Neural crest cell (in vitro differentiated cells): ENCODE measurements at places on chromosomes 7 and 10. TPM values are rescaled to one million over a fixed set of nuclear protein-coding genes. Genes with fewer than 3 reads are reported as not detected.

SYT15B gene
- 0.12 and 0.16 TPM in 2 replicates for total RNA-seq

CCDC146 gene
- total RNA-seq, result 3.2 and 6.4 TPM in 2 replicates

FAM131B gene
- total RNA-seq, result 15.0 and 15.5 TPM in 2 replicates

DYNC1I1 gene
- total RNA-seq, result 0.71 and 0.79 TPM in 2 replicates

EPO gene
- 0.23 and 0.30 TPM in 2 replicates for total RNA-seq

NUDT13 gene
- total RNA-seq, result 3.4 and 4.6 TPM in 2 replicates

SEMA3E gene
- 0.09 and 0.41 TPM in 2 replicates for total RNA-seq

MMRN2 gene
- total RNA-seq, result 0.27 and 0.40 TPM in 2 replicates

COL26A1 gene
- 38.3 and 39.2 TPM in 2 replicates for total RNA-seq

RAPGEF5 gene
- 5.4 and 6.0 TPM in 2 replicates for total RNA-seq

ANKRD30A gene
- total RNA-seq, result not detected in 2 replicates

LIPN gene
- not detected in 2 replicates for total RNA-seq

GRCh38 chr10:73969224-73969841 lies 28.6 kb upstream of the VCL start:
- peak overlapping the region; percentile 35 for H3K27ac ChIP-seq
- no peaks in the 10 kb centered on the region for H3K36me3 ChIP-seq
- no peaks in the 10 kb centered on the region for H3K27me3 ChIP-seq

DNA sequence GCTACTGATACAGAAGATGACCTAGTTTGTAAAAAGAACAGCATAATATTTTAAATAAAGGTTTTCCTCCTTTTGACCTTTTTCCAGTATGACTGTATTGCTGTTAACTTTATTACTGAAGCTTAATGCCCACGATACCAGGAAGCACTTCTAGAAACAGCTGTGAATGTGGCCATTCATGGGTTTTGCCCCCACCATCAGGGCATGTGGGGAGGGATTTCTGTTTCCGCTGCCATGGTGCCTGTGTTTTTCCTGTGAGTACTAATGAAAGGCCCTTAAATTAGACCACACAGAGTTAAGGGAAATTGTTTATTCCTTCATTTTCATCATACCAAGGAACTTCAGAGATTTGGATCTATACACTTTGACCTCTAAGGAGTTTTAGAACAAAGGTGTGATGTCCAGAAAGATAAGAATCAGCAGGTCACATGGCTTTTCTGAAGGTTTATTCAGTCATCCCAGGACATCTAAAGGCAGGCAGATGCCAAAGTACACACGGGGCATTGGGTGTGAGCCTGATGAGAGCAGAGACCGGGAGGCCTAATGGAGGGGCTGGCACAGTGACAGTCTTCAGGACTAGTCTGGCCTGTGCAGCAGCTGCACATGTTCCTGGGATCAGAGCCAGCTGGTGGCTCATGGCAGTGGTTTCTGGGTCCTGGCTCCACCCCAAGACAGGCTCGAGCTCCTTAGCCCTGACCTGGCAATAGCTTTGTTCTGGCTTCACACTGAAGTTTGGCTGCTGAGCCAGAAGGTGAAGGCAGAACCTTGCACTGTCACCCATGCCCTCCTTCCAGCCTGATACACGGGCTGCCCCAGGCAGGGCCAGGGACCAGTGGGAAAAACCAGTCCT lies 190.9 kb downstream of the REEP3 start:
- no peak overlapping the region for H3K4me3 ChIP-seq
- H3K27me3 ChIP-seq, result no peaks in the 10 kb centered on the region
- no peak for DNase-seq
- peaks cover 59% of the 10 kb centered on the region for H3K4me1 ChIP-seq
- H3K27ac ChIP-seq, result peak overlapping the region; percentile 98

GRCh38 chr10:7942316-7942715 lies 112.2 kb upstream of the GATA3 start:
- no peaks in the 10 kb centered on the region for H3K27me3 ChIP-seq
- no peak for DNase-seq
- H3K36me3 ChIP-seq, result peaks cover 7% of the 10 kb centered on the region
- peaks cover 15% of the 10 kb centered on the region for H3K4me1 ChIP-seq
- H3K27ac ChIP-seq, result no peak overlapping the region
- H3K4me3 ChIP-seq, result no peak overlapping the region

GRCh38 chr7:148290538-148290937 lies 300.0 kb upstream of the C7orf33 start:
- H3K36me3 ChIP-seq, result no peaks in the 10 kb centered on the region
- no peak overlapping the region for H3K27ac ChIP-seq
- no peaks in the 10 kb centered on the region for H3K27me3 ChIP-seq
- no peak overlapping the region for H3K4me3 ChIP-seq
- H3K4me1 ChIP-seq, result no peaks in the 10 kb centered on the region
- DNase-seq, result no peak

DNA sequence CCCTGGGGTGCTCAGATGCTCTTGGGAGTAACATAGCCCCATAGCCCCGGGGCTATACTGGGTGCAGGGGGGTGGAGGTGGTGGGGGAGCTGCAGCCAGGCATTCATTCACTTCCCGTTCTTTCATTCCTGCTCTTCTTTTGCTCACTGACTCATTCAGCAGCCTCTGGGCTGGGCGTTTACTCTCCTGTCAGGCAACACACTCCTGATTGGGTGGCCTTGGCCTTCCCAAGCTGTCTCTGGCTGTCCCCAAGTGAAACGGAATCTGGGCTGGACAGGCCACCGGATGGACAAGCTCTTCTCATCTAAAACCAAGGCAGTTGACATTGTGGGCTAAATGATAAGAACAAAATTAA lies 34.6 kb downstream of the CHST3 start:
- H3K4me1 ChIP-seq, result peaks cover 41% of the 10 kb centered on the region
- H3K27me3 ChIP-seq, result no peaks in the 10 kb centered on the region
- H3K27ac ChIP-seq, result peak overlapping the region; percentile 94

GRCh38 chr7:97081521-97082300 lies 35.8 kb upstream of the SDHAF3 start:
- H3K36me3 ChIP-seq, result no peaks in the 10 kb centered on the region
- H3K4me1 ChIP-seq, result no peaks in the 10 kb centered on the region
- no peak overlapping the region for H3K27ac ChIP-seq
- DNase-seq, result no peak

- peak overlapping the region; percentile 10 for H3K27ac ChIP-seq
- peak overlapping the region; percentile 78 for H3K4me3 ChIP-seq
- peak; percentile 55 for DNase-seq
- H3K4me1 ChIP-seq, result peaks cover 34% of the 10 kb centered on the region
- H3K36me3 ChIP-seq, result no peaks in the 10 kb centered on the region
Observed at GRCh38 chr7:100568896-100569844, 4.5 kb downstream of the SAP25 start.

GRCh38 chr10:34380856-34381255 lies 434.2 kb downstream of the PARD3 start:
- H3K4me3 ChIP-seq, result no peak overlapping the region
- H3K27ac ChIP-seq, result no peak overlapping the region
- no peaks in the 10 kb centered on the region for H3K27me3 ChIP-seq
- H3K4me1 ChIP-seq, result peaks cover 21% of the 10 kb centered on the region
- H3K36me3 ChIP-seq, result peaks cover 14% of the 10 kb centered on the region

GRCh38 chr7:604001-604883 lies 84.6 kb upstream of the PDGFA start:
- H3K27ac ChIP-seq, result no peak overlapping the region
- no peaks in the 10 kb centered on the region for H3K27me3 ChIP-seq
- DNase-seq, result no peak

DNA sequence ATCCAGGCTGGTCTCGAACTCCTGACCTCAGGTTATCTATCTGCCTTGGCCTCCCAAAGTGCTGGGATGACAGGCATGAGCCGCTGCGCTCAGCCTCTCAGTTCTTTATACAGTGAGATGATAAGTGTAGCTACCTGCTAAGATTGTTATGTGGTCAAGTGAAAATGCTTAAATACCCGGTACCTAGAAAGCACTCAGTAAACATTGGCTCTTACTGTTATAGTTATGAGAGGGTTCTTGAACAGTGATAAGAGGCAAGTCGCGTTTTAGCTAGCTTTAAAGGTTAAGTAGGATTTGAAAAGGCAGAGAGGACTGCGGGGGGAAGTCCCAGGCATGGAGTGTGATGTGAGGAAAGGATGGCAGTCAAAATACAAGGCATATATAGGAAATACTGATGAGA lies 4.5 kb downstream of the ZKSCAN1 start:
- peak overlapping the region; percentile 10 for H3K4me3 ChIP-seq
- peaks cover 36% of the 10 kb centered on the region for H3K4me1 ChIP-seq
- DNase-seq, result no peak
- peaks cover 7% of the 10 kb centered on the region for H3K36me3 ChIP-seq
- peaks cover 4% of the 10 kb centered on the region for H3K27me3 ChIP-seq

DNA sequence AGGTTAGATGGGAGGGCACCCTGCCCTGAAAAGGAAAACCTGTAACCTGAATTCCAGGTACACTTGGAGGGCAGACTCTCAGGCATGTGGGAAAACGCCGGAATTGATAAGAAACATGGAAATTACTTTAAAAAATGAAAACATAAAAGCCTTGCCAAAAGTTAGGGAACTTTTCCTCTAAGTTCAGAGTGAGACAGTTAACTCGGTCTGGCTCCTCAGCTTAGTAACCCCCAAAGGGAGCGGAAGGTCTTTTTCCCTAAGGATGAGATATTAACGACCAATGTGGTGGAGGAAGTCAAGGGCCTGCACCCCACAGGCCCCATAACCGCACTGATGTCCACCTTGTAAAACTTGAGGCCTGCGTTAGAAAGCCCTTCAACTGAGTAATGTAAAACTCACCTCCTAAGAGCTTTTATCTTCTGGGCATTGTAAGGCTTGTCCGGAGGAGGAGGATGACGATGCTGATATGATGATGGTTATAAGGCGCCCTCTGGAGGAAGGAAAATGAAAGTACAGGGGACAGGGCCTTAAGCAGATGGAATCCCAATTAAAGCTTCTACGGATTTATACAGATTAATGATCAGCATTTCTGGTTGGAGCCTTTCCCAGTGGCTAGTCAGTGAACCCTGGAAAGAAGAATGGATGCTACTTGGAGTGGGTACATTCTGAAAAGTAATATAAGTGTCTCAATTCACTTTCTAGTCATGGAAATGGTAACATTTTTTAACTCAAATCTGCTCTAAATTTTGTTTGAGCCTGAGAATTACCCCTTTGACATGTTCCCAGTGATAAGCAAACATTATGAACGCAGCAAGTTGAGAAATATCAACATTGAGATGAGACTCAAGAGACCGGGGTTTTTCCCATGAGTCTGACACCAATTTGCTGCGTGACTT lies 694 bp downstream of the COL1A2 start:
- H3K4me3 ChIP-seq, result peak overlapping the region; percentile 88
- peak; percentile 12 for DNase-seq
- H3K27me3 ChIP-seq, result no peaks in the 10 kb centered on the region
- no peaks in the 10 kb centered on the region for H3K36me3 ChIP-seq

DNA sequence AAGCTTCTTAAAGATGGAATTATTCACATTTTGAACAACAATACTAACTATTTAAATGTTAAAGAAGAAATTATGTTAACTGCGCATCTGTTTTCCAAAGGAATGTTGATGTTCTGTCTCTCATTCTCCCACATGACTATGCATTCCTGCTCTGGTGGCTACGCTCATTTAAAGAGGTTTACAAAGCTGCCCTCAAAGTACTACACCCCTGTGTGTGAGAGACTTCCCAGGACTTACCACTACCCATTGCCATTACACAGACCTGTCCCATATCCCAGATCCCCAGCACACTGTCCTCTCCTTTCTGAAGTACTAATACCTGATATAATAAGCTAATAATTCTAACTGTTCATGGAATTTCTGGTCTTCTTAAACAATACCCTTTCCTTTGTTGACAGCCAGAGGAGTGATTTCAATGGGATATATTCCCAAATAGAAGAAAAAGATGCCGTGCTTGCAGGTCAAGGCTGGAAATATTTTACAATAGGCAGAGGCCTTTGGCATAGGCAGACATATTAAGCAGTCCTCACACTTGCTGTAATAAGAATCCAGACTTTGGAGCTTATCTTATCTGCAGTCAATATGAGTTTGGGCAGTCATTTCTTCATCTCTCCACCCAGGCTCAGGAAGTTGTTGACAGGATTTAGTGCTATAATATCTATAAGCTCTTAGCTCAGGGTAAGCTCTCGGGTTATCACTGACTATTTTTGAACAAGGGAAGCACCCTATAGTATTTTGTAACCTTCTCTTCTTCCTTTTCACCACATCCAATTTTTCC lies 12.2 kb downstream of the LIPF start:
- no peak for DNase-seq
- H3K4me1 ChIP-seq, result no peaks in the 10 kb centered on the region
- no peaks in the 10 kb centered on the region for H3K36me3 ChIP-seq
- no peak overlapping the region for H3K4me3 ChIP-seq
- no peak overlapping the region for H3K27ac ChIP-seq

DNA sequence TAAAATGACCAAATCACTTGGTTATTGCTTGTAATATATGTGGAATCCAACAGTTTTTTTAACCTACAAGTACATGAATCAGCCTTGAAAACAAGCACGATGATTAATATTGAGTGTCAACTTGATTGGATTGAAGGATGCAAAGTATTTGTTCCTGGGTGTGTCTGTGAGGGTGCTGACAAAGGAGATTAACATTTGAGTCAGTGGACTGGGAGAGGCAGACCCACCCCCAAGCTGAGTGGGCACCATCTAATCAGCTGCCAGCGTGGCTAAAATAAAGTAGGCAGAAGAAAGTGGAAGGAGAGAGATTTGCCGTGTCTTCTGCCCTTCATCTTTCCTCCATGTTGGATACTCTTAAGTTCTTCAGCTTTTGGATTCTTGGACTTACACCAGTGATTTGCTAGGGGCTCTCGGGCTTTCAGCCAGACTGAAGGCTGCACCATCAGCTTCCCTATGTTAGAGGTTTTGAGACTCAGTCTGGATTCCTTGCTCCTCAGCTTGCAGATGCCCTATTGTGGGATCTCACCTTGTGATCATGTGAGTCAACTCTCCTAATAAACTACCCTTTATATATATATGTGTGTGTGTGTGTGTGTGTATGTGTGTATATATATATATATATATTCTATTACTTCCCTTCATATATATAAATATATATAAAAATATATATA lies 118.4 kb upstream of the WDR11 start:
- H3K27me3 ChIP-seq, result peaks cover 27% of the 10 kb centered on the region
- no peak overlapping the region for H3K27ac ChIP-seq
- H3K36me3 ChIP-seq, result no peaks in the 10 kb centered on the region

GRCh38 chr10:3241967-3242650 lies 69.5 kb upstream of the PITRM1 start:
- H3K36me3 ChIP-seq, result no peaks in the 10 kb centered on the region
- no peak for DNase-seq
- H3K27me3 ChIP-seq, result peaks cover 2% of the 10 kb centered on the region

GRCh38 chr10:132957131-132957530 lies 14.8 kb upstream of the CFAP46 start:
- H3K36me3 ChIP-seq, result no peaks in the 10 kb centered on the region
- DNase-seq, result no peak
- H3K27me3 ChIP-seq, result peaks cover 26% of the 10 kb centered on the region

DNA sequence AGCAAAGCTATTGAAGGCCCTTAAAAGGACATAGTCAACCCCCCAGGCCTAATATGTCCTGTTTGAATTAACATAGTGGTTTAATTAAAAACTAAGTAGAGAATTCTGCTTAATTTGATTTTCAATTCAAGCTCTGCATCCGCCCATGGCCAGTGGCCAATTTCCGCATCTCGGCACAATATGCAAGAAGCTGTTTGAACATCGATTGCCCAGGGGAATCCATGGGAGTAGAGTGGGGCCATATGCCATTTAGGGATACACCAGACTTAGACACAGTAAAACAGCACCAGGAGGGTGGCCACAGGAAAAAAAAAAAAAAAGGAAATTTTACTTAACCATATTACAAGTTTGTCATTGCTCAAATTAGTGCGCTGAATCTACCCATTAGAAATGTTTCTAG lies 100.4 kb downstream of the LMBR1 start:
- H3K4me1 ChIP-seq, result peaks cover 3% of the 10 kb centered on the region
- no peaks in the 10 kb centered on the region for H3K27me3 ChIP-seq
- DNase-seq, result no peak

GRCh38 chr10:49365275-49365674 lies 30.6 kb downstream of the DRGX start:
- peaks cover 3% of the 10 kb centered on the region for H3K27me3 ChIP-seq
- no peak for DNase-seq
- no peak overlapping the region for H3K4me3 ChIP-seq
- no peaks in the 10 kb centered on the region for H3K4me1 ChIP-seq
- H3K36me3 ChIP-seq, result no peaks in the 10 kb centered on the region
- H3K27ac ChIP-seq, result peak overlapping the region; percentile 27
